NCI-H226 (cell line): ENCODE measurements at places on chromosomes 2 and 18.

GRCh38 chr18:4511166-4511565 lies 56.1 kb upstream of the DLGAP1 start:
- no peak for DNase-seq

DNA sequence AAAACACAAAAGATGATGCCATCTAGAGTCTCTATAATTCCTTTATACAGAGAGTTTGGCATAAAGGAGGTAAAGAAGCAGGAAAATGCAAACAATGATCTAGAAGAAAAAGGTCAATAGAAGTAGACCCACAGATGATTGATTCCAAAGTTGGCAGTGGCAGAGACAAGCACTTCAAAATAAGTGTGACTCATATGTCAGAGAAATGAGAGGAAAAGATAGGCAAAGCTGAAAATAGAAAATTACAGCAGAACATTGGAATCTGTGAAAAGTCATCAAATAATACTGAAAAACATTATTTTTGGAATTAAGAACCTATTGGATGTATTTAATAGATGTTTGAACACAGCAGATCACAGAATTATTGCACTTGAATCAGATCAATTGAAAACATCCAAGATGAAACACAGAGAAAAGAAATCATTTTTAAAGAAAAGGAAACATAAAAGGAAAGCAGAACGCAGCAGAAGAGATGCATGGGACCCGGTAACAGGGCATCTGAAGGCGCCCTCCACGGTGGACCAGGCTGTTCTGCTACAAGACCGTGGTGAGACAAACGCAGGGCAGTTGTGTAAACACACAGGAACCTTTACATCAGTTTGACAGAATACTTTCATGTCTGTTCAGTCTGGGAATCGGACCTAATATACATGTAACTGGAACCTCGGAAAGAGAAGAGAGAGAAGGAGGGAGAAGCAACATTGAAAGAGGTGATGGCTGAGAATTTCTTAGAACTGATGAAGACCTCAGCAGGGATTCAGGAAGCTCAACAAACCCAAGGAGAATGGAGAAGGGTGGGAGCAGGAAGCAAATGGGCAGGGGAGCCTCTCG lies 74.6 kb upstream of the GPC1 start:
- DNase-seq: no peak

GRCh38 chr2:129467012-129467779 lies 512.3 kb upstream of the RAB6C start:
- no peak for DNase-seq

GRCh38 chr2:128286011-128286721 lies 32.5 kb downstream of the HS6ST1 start:
- no peak for DNase-seq

DNA sequence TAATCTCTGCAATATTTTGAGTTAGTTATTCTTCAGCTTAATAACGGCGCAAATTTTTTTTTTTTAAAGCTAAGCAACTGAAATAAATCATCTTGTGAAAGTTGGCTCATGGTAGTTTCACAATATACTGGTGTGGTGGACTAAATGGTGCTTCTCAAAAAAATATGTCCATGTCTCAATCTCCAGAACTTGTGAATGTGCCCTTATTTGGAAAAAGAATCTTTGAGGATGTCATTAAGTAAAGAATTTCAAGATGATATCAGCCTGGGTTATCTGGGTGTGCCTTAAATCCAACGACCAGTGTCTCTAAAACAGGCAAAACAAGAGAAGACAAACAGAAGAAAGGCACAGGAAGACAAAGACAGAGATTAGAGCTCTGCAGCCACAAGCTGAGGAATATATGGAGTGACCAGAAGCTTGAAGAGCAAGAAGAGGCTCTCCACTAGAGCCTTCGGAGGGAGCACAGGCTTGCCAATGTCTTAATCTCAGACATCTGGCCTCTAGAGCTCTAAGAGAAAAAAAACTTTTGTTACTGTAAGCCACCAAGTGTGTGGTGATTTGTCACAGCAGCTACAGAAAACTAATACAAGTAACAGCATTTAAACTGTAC lies 71.4 kb downstream of the HNMT start:
- no peak for DNase-seq
